ENCODE measurements at places on chromosomes 4 and X.

GRCh38 chr4:48483006-48483776, at the start of gene SLC10A4:
TSS of gene SLC10A4 (plus strand) at chr4:48483343. CDS start at chr4:48483562, 219 bp downstream.
- DNase-seq = no peak

- no peak for DNase-seq
Observed at GRCh38 chr4:185437809-185438208, 12.0 kb upstream of the UFSP2 start.

DNA sequence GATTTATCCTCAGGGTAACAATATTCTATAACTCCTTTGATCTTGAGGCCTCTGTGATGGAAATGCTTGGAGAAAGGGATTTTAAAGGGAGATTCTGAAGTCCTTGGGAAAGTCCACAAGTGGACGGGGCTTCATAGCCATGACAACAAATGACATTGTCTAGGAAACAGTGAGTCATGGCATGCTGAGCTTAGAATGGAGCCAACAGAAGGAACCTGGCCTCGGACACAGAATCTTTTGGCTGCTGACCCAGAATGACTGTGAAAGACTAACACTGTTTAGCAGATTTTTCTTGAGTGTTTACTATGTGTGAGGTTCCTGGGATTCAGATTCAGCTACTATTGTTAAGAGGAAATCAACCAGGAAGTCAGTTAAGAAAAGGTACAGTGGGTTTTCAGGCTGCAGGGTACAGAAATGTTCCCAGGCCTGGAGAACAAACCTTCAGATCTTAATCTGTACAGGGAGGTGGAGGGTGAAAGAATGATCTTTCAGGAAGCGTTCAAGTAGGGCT, 18.1 kb upstream of the CXCL2 start:
- peak; percentile 99 for DNase-seq

- DNase-seq = no peak
Observed at GRCh38 chrX:126770179-126770578, 49.4 kb upstream of the PRR32 start.

GRCh38 chr4:128191115-128191781, 96.4 kb downstream of the PGRMC2 start:
- peak; percentile 81 for DNase-seq

GRCh38 chr4:152684587-152684986, 4.8 kb upstream of the TMEM154 start:
- no peak for DNase-seq

GRCh38 chr4:3684546-3684945, 81.6 kb upstream of the ADRA2C start:
- DNase-seq = no peak

- DNase-seq = peak; percentile 9
Observed at GRCh38 chrX:38437093-38437492, 84.7 kb downstream of the OTC start.

GRCh38 chrX:53580742-53581504, 105.6 kb downstream of the HUWE1 start:
- no peak for DNase-seq
